ENCODE measurements at places on chromosomes 11 and 22.
A peak's percentile ranks its signal among the peaks of the same experiment; 100 is the strongest.

GRCh38 chr11:27563201-27563600 is 56.6 kb upstream of the LIN7C start:
- DNase-seq = peak; percentile 68

DNA sequence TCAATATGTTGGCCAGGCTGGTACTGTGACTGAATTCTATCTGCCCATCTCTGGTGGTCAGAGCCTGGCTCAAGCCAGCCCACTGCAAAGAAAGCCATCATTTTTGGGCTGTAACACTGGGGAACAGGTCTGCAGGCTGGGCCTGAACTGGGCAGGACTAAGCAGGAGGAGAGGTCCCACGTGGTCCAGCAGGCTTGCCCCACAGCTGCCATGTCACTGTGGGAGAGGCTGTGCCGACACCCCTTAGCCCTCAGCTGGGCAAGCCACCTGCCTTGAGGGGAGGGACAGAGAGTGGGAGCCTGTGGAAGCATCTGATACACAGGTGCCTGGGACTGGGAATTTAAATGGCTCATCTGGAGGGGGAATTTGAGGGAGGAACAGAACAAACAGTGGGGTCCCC is 66.7 kb upstream of the CLTCL1 start:
- DNase-seq = no peak

- DNase-seq = no peak
These were observed 44.7 kb upstream of the SERPIND1 start for GRCh38 chr22:20729194-20729593.

DNA sequence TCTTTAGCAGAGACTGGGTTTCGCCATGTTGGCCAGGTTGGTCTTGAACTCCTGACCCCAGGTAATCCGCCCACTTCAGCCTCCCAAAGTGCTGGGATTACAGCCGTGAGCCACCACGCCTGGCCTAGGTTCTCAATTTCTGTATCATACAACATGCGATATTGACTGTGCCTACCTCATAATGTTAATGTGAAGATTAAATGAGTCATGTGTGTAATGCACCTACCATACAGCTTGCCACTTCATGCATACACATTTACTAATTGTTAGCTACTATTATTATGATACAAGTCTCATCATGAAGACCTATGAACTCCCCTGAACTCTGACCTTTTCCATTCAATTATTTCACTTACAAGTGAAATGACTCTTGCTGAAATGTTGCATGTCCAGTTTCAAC is 25.7 kb downstream of the AGBL2 start:
- DNase-seq = no peak

DNA sequence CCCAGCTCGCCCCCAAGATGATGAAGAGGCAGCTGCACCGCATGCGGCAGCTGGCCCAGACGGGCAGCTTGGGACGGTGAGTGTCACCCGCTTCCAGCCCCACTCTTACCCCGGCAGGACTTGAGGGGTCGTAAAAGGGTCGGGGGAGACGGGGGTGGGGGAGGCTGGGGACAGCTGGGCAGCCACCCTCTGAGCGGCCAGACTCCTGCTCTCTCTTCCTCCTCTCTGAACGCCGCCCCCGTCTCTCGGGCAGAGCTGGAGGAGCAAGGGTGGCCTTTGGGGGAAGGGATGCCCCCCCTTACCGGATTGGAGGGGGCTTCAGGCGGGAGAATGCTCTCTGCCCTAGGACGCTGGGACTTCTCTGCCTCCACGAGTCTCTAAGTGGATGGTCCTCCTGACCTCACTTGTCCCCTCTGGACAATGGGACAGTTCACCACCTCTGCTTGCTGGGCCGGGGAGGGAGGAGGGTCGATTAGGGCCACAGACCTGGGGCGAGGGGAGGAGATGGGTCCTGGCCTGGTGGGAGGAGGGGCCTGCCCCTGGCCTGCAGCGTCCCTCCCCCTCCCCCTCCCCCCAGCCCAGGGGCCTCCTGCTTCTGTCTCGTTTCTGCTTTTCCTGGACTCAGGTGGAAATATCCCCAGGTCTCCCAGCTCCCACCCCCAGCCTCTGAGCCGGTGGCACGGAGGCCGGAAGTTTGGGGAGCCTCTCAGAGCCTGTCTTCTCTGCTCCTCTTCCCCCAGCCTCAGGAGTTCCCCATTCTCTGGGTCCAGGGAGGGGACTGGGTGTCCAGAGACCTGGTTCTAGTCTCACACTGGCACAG is 512 bp downstream of the SH3BP1 start:
- DNase-seq = no peak

DNA sequence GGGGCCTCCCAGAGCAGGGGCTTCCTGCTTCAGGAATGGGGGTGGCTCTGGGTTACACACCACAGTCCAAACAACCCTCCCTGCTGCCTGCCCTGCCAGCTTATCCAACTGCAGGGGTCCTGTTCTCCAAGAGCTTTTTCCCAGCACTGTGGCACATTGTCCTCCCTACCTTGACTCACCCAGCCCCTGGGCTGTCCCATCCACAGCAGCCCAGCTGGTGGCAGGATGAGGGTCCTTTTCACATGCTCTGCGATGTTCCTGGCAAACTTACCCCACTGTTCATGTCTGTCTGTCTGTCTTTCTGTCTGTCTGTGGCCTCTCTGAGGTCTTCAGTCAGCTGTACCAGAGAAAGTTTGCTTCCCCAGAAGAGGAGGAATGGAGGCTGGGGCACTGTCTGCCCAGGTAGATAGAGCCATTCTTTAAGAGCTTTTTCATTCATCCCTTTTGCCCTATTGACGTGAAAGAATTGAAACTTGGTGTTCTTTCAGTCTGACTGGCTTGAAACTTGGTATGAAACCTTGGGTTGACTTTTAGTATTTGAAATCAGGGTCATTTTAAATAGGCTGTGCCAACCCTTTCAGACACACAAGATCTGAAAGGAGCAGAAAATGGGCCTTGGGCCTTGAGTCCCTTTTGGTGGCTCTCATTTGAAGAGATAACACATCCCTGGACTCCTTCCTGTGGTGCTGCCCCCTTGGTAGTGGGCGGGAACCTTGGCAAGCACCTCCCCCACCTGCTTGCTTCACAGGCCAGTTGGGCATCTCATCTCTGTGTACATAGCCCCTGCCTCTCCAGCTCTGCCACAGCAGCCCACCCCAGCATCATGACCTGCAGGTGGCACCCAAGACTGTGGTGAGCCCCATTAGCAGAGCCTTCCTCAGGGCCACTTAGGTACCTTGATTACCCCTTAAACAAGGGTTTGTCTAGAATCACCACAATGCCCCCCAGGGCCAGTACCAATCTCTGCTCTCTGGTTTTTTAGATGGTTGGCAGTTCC is 74.6 kb upstream of the SUSD2 start:
- DNase-seq = no peak

DNA sequence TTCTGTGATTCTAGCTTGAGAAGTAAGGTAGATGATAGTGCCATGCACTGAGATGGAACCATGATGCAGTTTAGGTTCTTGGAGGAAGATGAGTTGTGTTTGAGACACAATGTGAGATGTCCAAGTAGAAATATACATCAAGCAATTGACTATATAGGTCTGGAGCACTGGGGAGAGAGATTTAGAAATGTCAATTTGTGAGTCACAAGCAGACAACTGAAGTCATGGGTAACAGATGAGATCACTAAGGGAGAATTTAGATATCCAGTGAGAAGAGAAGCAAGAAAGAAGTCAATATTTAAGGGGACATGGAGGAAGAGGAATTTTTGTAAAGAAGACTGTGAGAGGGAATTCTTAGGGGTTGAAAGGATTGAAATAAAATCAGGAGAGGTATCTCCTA is 65.1 kb upstream of the RRAS2 start:
- DNase-seq = peak; percentile 83

GRCh38 chr22:37669586-37669985 is 5.8 kb upstream of the LGALS1 start:
- peak; percentile 55 for DNase-seq

DNA sequence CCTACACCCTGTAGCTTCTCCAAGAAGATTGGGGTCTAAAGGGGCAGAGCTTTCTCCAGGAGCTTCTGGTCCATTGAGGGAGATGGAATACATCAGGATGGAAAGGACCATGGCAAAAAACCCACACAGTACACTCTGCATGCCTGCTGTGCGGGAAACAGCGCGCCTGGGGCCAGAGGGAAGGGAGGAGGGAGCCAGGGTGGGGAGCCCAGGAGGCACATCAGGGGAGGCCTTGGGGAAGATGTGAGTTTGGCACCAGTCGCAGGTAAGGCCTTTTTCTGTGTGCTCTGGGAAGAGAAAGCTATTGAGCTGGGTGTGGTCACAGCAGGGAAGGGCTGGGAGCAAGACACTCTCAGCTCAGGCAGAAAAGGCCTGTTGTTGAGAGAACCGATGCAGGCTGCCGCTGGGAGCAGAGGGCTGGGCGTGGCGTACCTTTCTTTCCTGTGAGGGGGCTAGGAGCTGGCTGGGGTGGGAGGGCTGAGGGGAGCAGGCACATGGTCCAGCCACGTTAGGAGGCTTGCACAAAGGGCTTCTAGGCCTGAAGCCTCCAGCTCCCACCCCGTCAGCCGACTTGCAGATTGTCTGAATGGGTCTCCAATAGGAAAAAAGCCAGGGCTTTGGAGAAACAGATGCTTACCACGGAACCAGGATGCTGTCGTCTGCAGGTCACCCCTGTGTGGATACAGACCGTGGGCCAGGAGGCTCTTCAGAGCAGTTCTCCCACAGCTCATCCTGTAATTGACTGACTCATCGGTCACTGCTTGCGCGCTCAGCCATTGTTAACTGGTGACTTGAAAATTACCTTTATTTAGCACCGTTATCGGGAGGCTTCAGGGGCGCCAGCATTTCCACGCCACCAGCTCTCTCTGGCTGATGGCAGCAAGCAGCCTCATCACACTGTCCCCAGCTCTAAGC is 237.3 kb downstream of the ST3GAL4 start:
- no peak for DNase-seq

GRCh38 chr11:1274501-1274900 is 34.9 kb downstream of the TOLLIP start:
- no peak for DNase-seq

- DNase-seq = no peak
These were observed 36.4 kb downstream of the PI4KA start for GRCh38 chr22:20822240-20822639.

GRCh38 chr11:86150847-86151173 is 81.9 kb upstream of the PICALM start:
- no peak for DNase-seq

DNA sequence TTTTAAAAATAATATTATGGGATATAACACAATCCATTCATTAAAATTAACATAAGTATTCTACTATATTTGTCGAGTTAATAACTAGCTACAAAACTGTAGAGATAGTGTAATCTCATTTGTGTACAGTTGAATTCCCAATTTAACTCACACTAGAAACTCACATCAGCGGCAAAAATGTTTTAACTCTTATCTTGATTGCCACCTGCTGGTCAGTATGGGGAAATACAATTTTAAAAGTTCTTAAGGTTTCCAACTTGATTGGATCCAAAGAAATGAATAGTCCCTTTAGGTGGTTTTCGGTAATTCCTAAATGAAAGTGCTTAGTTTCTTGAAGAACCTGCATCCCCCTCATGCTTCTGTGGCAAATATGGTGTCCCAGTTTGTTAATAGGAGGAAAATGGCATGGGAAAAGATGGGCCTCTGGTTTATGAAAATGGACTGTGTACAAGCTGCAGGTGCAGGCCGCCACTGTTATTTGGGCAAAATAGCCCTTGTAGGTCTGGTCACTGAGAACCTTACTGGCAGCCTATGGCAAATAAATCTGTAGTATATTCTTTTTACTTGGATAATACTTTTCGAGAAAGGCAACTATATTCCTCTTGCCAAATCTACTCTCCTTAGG is 33.7 kb upstream of the SLC17A6 start:
- DNase-seq = peak; percentile 3

- DNase-seq = peak; percentile 79
These were observed at the start of gene TMEM223 for GRCh38 chr11:62791501-62792201. TSS of gene TMEM223 (minus strand) at chr11:62792006. CDS start at chr11:62791994, 12 bp downstream.

DNA sequence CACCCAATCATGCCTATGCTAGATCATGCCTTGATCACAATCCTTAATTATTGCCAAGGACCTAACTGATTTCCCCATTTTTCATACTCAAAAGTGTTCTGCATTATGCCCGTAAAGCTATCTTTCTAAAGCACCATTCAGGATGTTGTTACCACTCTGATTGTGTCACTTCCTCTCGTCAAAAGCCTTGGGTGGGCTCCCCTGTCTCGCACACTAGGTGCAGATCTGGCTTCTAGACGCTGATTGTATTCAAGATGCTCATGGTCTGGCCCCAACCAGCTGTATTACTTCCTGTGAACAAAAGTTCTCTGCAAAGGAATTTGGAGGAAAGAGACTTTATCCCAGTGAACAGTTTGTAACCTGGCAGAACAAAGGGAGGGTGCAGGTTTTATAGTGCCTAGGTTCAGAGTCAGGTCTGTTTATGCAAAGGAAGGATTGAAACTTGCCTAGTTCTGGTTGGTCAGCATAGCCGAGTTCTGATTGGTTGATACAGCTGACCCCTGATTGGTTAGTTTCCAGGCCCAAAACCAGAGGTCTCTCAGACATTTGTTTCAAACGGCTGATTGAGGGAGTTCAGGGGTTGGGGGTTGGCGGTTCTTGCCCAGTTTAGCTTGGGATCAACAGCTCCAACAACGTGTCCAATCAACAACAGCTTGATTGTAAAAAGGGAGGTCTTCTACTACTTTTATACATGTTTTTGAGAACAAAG is 25.4 kb downstream of the ATG13 start:
- no peak for DNase-seq

GRCh38 chr22:46557736-46558480 is 20.5 kb upstream of the CELSR1 start:
- DNase-seq = no peak

DNA sequence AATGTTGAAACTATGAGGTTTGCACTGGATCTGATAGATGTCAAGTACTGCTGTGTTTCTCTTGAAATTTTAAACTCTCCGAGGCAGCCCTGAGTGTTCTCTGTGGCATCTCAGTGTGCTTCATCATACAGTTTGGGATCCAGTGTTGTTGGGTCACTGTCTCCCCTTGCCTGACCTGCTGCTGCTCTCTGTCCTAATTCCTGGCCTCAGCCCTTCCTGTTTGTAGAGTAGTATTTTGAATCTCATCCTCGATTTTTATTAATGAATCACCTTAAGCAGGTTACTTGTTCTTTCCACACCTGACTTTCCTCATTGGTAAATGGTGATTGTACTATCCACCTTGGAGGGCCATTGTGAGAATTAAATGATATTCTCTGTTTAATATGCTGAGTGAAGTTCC is 70.7 kb upstream of the PAX6 start:
- DNase-seq = no peak

DNA sequence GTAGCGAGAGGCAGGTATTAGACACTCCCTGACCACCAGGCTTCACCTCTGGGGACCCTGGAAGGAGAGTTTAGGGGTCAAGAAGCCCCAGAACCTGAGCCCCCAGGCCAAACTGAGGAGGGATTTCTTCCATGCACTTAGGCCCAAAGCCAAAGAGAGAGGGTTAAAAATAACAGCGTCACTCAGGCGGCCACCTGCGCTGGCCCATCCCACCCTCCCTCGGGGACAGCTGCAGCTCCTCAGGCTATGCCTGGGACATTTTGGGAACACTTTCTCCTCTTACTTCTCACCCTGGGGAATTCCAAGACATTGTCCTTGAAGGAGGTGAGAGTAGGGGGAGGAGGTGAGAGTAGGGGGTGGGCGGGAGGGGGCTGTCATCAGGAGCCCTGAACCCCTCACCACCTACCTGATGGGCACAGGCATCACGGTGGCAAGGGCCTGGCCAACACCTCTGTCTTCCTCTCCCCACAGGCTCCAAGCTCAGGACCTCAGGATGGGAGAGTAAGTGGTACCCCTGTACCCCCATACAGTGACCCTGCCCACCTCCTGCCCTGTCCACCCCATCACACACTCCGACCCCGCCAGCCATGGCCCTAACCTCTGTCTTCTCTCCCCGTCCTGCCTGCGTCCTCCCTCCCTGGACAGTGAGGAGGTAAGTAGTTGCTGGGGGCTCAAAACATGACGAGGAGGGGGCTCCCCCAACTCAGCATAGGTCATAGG is 583 bp downstream of the TNNI2 start:
- no peak for DNase-seq

Data from fibroblast of skin of right biceps (primary cell).